CD14-positive monocyte (primary cell): ENCODE measurements at places on chromosomes 4 and X. TPM values are rescaled to one million over a fixed set of nuclear protein-coding genes. Genes with fewer than 3 reads are reported as not detected.
A peak's percentile ranks its signal among the peaks of the same experiment; 100 is the strongest.

P2RY8 gene
- polyA plus RNA-seq: 33.3 TPM

GRCh38 chr4:80189956-80190677 is 7.2 kb upstream of the PRDM8 start:
- no peak overlapping the region for H3K27ac ChIP-seq
- H3K4me1 ChIP-seq: peaks cover 13% of the 10 kb centered on the region
- H3K36me3 ChIP-seq: no peaks in the 10 kb centered on the region
- no peak for DNase-seq
- H3K4me3 ChIP-seq: no peak overlapping the region

SMPX gene
- not detected for polyA plus RNA-seq

DNA sequence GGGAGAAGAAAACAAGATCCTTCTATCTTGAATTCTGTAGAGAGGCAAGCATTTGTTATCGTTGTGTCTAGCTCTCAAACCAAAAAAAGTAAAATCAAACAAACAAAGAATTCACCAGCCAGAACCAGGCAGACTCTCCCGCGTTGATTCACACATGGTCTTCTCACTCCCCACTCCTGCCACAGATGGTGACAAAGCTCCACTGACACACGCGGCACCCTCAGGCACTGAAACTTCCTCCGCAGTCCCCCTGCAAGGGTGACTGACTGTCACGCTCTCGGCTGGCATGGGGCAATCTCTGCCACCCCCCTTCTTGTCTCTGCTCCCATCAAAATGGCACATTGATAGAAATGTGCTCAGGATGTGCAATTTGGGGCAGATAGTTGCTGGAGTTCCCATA is 304.9 kb downstream of the DHX15 start:
- H3K27ac ChIP-seq: no peak overlapping the region
- H3K27me3 ChIP-seq: no peaks in the 10 kb centered on the region
- no peak overlapping the region for H3K4me3 ChIP-seq

DNA sequence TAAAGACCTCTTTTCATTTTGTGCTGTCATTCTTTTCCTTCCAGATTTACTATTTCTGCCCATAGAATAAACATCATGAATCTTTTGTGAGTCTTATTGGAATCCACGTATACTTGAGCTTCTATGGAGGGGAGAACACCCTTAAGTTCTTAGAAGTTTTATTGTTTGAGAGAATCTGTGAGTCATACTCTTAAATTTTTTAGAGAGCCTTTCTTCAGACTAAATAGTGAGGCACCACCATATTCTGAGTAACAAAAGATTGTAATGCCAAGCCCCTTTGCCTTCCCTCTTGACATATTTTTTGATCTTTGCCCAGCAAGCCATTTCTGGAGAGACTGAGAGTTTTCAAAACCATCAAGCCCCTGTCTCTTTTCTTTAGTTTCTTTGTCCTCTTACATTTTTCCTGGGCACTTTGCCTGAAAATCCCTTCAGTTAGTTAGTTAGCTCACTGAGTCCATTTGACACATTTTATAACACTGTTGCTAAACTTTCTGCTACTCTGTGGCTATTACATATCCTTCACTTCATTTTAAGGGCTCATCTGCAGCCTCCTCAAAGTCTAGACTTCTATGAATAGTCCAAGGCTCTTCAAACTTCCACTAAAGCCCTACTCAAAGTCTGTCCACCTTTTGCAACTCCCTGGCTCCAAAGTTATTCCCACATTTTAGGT is 65.3 kb upstream of the NDUFC1 start:
- no peak for DNase-seq
- H3K27me3 ChIP-seq: no peaks in the 10 kb centered on the region
- peaks cover 8% of the 10 kb centered on the region for H3K4me1 ChIP-seq
- H3K4me3 ChIP-seq: no peak overlapping the region
- peaks cover 21% of the 10 kb centered on the region for H3K36me3 ChIP-seq

DNA sequence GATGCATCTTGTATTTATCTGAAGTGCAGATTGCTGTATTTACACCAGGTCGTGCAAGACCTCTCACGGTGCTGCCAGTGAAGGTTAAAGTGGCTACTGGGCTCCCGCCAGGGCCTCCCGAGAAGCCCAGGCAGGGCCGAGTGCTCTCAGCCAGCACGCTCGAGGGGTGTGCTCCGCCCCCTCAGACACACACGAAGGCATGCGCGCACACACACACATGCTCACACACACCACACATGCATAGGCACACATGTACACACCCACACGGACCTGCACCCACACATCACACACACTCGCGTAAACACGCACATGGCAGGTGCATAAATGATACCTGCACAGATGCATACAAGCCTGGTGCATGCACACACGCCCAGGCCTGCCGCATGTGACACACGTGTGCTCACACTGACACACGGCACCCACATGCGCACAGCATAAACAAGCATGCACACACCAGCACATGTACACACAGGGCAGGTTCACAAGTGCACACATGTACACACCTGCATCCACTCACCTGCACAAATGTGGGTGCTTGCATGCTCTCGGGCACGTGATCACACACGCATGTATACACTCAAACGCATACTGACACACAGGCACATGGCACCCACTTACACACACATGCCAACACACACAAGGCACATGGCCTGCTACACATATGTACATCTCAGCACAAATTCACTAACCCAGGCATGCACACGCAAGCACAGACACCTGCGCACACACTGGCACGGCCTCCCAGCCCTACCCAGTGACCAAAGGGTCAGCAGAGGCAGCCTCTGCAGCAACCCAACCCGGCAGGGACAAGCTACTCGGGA is 71.6 kb downstream of the FAM53A start:
- H3K4me3 ChIP-seq: no peak overlapping the region
- no peaks in the 10 kb centered on the region for H3K4me1 ChIP-seq
- H3K27ac ChIP-seq: no peak overlapping the region
- H3K36me3 ChIP-seq: no peaks in the 10 kb centered on the region

DNA sequence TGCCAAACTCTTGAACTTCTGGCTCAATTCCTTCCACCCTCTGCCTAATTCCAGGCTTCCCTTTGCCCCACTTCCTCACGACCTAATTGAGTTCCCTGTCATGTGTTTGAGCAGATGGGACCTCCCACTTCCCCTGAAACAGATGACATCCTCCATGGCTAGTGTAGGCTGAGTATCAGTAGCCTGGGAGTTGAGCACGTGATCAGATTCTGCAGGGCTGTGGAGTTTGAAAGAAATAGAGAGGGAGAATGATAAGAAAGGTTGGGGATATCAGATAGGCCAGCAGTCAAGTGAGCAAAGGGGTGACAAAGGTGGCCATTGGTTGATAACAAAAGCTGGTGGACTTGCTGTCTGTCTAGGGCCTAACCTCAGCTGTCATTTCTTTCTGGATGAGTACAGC is 18.8 kb upstream of the NWD2 start:
- no peaks in the 10 kb centered on the region for H3K36me3 ChIP-seq
- H3K4me1 ChIP-seq: no peaks in the 10 kb centered on the region
- H3K27me3 ChIP-seq: no peaks in the 10 kb centered on the region
- no peak overlapping the region for H3K4me3 ChIP-seq
- no peak for DNase-seq

DNA sequence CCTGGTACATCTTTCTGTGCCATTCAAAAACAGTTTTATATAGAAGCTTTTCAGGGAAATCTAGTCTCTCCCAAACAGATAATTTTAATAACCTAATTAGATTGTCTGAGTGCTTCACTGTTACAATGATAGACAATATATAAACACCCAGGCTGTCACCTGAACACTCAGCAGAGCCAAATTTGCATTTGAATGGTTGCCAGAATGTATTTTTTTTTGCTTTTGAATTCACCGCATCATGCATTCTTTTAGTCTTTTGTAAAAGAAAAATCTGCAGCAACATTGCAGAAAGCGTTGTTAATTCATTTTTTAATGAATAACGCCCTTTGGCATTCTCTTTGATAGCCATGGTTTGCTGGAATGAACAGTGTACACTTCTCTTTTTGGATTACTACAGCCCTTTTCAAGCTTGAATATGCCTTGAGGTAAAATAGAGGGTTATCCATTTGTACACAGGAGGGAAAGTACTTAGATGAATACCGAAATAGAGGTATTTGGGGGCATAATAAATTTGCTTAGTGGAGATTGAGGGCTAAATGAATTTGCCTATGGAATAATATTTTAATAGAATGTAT is 175.0 kb upstream of the EPHA5 start:
- no peaks in the 10 kb centered on the region for H3K36me3 ChIP-seq
- H3K27ac ChIP-seq: no peak overlapping the region
- no peaks in the 10 kb centered on the region for H3K4me1 ChIP-seq
- no peak overlapping the region for H3K4me3 ChIP-seq

GUCY1B1 gene
- polyA plus RNA-seq: 0.32 and 0.60 TPM in 2 replicates

TMPRSS11A gene
- polyA plus RNA-seq: not detected

DNA sequence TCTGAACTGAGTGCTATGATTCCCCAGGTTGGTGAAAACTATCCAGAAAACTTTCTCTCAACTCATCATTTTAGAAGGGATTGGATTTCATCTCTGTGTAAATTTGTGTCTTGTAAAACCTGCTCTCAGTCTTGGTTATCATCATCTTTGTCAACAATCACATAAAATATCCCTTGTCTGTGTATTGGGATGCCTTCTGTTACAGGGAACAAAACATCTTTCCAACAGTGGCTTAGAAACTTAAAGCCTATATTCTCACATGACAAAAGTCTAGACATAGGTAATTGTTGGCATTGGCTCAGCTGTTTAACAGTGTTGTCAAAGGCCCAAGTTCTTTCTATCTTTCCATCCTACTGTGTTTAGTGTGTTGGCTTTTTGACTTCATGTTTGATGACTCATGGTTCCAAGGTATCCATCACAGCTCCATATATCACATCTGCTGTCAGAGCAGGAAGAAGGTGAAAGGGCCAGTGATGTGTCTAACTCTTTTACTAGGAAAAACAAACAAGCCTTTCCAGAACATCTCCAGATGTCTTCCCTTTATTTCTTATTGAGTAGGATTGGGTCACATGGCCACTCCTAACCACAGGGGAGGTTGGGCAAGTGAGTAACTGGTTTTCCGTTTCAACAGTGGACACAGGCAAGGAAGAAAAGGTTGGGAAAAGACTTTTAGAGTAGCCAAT is 65.0 kb downstream of the PHEX start:
- DNase-seq: no peak
- H3K27ac ChIP-seq: no peak overlapping the region
- H3K27me3 ChIP-seq: no peaks in the 10 kb centered on the region
- no peak overlapping the region for H3K4me3 ChIP-seq
- no peaks in the 10 kb centered on the region for H3K36me3 ChIP-seq

FMR1NB gene
- not detected for polyA plus RNA-seq

FAM47E gene
- polyA plus RNA-seq: not detected

DNA sequence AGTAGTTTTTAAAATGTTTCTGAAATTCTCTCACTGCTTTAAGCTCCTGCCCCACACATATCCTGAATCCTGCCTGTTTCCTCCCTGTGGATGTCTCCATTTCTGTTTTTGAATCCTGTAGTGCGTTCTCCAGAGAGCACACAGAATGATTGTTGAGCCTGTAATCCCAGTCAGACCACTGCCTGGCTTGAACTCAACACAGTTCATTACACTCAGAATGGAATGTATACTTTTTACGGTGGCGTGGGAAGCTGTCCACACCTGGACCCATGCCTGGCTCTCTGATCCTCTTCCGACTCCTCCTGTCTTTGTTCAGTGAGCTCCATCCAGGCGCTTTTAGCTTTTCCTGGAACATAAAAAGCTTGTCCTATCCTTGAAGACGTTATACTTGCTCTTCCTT is 1217.0 kb upstream of the PRKX start:
- H3K4me3 ChIP-seq: no peak overlapping the region
- H3K4me1 ChIP-seq: peaks cover under 1% of the 10 kb centered on the region
- H3K36me3 ChIP-seq: no peaks in the 10 kb centered on the region
- H3K27me3 ChIP-seq: no peaks in the 10 kb centered on the region
- no peak for DNase-seq
- H3K27ac ChIP-seq: no peak overlapping the region

GRCh38 chrX:68584221-68584620 is 63.2 kb upstream of the STARD8 start:
- H3K27ac ChIP-seq: no peak overlapping the region
- no peaks in the 10 kb centered on the region for H3K27me3 ChIP-seq
- H3K36me3 ChIP-seq: no peaks in the 10 kb centered on the region
- H3K4me3 ChIP-seq: no peak overlapping the region

- no peak overlapping the region for H3K27ac ChIP-seq
- peak; percentile 40 for DNase-seq
- peaks cover 10% of the 10 kb centered on the region for H3K4me1 ChIP-seq
- no peaks in the 10 kb centered on the region for H3K27me3 ChIP-seq
Observed at GRCh38 chrX:68503836-68504636, 5.2 kb downstream of the YIPF6 start.

- H3K36me3 ChIP-seq: no peaks in the 10 kb centered on the region
- H3K4me1 ChIP-seq: no peaks in the 10 kb centered on the region
- H3K27me3 ChIP-seq: no peaks in the 10 kb centered on the region
- no peak overlapping the region for H3K27ac ChIP-seq
Observed at GRCh38 chr4:58247792-58248191, 1137.6 kb upstream of the IGFBP7 start.

DNA sequence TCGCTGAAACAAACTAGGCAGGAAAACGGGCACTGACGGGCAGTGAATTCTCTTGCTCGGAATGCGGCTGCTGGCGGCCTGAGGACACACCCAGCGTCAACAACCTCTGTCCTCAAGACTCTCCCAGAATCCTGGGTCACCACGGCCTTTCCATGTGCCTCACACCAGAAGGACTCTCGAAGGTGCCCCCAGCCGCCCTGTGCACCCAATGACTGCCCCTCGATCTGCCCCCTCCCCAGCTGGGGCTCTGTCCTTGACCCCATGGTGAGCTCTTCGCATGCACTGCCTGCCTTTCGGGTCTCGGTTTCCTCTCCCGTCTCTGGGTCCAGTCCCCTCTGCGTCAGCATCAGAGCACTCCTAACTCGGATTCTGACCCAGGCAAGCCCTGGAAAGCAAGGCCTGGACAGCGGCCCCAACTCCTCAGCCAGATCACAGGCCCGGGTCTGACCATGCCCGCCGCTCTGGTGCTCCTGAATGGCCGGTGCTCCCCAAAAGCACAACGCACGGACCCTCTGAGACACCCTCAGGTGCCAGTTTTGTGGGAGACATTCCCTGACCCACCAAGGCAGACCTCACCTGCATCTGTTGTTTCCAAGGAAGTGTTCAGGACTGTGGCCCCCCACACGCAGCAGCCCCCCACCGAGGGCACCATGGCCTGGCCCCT is 56.0 kb downstream of the ACOX3 start:
- no peak overlapping the region for H3K4me3 ChIP-seq
- peaks cover 43% of the 10 kb centered on the region for H3K36me3 ChIP-seq
- no peaks in the 10 kb centered on the region for H3K27me3 ChIP-seq
- no peak overlapping the region for H3K27ac ChIP-seq
- no peaks in the 10 kb centered on the region for H3K4me1 ChIP-seq

- DNase-seq: no peak
- H3K4me1 ChIP-seq: no peaks in the 10 kb centered on the region
- H3K27me3 ChIP-seq: no peaks in the 10 kb centered on the region
- H3K27ac ChIP-seq: no peak overlapping the region
Observed at GRCh38 chr4:171432536-171432935, 380.7 kb upstream of the GALNTL6 start.

- H3K4me3 ChIP-seq: peak overlapping the region; percentile 26
- H3K36me3 ChIP-seq: no peaks in the 10 kb centered on the region
- H3K27me3 ChIP-seq: no peaks in the 10 kb centered on the region
- DNase-seq: peak; percentile 56
- H3K4me1 ChIP-seq: peaks cover 48% of the 10 kb centered on the region
- no peak overlapping the region for H3K27ac ChIP-seq
Observed at GRCh38 chr4:122744229-122744628, 11.7 kb downstream of the BBS12 start.
